Stimulated activated CD4-positive, alpha-beta T cell treated with anti-CD3 and anti-CD28 coated beads, Interleukin-4, amount 100 ng/mL, for 24 hours (primary cell): ENCODE measurements at places on chromosomes 16 and 17.

DNA sequence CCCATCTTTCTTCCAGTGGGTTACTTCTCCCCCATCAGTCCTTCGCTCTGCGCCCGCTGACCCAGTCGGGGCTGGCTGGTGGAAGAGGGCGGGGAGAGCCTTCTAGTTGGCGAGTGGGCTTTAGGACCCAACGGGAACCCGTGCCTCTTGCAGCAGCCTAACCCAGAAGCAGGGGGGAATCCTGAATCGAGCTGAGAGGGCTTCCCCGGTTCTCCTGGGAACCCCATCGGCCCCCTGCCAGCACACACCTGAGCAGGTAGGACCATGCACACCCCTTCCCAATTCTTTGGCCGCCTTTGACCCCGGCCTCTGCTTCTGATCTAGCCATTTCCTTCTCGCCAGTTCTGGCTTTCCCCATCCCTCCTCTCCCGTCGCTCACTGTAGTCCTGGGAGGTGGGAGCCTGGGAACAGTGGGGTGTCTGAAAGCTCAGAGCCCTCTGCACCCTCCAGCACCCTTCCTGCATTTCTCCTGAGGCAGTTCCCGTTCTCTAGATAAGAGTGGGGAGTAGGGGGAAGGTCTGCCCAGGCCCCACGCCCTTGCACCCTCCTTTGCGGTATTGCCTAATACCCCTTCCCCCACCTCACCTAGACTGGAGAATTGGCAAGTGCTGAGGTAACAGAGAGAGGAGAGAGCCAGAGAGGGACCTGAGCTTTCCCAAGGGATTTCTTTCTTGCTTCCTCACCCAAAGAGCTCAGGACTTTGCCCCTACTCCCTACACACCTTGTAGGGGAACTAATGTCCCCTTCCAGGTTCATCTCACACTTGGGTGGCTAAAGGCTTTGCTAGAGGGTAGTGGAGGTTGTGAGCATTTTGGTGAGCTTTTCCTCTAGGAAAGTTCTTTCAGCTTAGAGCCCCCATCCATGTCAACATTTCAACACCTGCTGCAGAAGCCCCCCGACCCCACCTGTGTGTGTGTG, at the start of gene RARA:
TSS of gene RARA (plus strand) at position 150 of the 918 bp plus-strand sequence. CDS start 22,039 bp downstream, outside the sequence.
- no peak for DNase-seq

- DNase-seq = no peak
Measured at GRCh38 chr16:82655720-82656490, 29.1 kb downstream of the CDH13 start.

GRCh38 chr16:84836234-84836647, 16.5 kb downstream of the CRISPLD2 start:
- no peak for DNase-seq

- DNase-seq = no peak
Measured at GRCh38 chr16:50195756-50196155, 42.6 kb downstream of the TENT4B start.

DNA sequence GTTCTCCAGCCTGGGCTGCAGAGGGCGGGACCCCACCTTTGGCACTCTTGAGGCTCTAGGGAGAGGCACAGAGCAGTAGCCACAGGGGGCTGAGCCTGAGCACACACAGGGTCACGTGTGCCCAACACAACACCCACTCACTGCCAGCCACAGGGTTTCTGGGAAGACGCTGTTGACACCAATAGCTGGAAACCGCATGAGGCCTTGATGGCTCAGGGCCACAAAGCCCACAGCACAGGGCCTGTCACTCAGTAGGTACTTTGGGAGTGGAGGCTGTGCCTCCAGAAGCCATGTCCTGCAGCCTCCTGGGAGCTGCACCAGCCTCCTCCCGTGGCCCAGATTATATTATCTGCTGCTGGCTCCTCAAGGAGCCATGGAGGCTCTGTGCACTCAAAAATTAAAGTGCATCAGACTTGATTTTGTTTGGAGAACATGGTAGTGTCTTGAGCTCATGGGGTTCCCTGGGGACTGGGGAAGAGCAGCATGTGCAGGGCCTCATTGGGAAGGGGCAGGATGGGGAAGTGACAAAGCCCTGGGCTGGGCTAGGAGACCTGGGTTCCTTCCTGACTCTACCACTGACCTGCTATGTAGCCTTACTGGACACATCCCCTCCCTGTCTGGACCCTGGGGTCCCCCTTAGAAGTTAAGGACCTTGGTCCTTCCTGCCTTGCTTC, 12.5 kb upstream of the SREBF1 start:
- peak; percentile 88 for DNase-seq
